NCI-H2081 (cell line): ENCODE measurements at places on chromosomes 12 and 14.

DNA sequence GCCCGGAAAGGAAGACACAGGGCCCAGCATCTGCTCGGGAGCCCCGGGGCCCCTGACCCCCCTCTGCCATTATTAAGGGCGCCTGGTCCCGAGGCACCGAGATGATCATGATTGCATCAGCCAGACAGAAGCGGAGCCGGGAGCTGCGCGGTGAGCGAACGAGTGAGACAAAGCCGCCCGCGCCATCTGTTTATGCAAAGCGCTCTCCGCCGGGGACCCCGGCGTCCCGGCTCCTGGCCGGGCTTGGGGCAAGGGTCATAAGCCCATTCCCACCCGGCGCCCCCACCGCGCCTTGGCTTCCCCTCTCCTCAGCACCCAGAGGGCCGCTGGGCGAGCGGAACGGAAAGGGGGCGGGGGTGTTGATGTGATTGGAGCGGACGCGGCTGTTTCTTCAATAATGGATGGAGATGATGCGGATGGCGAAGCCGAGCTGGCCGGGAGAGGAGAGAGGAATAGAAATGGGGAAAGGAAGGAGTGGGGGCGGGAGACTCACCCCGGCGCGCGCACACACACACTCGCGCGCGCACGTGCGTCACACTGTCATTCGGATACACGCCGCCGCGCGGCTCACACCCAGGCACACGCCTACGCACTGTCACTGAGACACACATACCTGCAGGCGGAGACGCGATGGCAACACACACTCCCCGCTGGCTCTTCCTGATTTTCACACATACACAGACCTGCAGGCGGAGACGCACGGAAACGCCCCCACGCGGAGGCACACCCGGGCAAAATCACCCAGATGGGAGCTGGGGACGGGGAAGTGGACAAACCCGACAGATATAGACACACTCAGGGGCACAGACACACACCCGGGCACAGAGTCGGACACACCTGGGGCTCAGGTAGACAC, 10.7 kb downstream of the STAC3 start:
- peak; percentile 58 for DNase-seq

- no peak for DNase-seq
Measured at GRCh38 chr14:71155743-71156142, 248.5 kb downstream of the PCNX1 start.

DNA sequence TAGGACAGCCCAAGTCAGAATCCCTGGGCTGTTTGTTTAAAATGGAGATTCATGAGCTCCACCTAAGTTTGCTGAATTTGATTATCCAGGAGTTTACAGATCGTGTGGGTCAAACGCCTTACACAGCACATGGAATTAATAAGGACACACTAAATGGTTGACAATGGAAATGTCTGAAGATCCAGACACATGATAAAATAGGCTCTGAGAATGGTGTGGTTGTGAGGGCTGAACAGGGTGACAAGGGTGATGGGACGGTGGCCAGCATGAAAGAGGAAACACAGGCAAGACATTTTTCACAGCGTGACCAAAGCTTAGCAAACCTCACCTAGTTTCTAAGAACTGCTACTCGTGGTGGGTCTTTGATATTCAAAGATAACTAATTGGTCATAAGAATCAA, 12.5 kb downstream of the VWF start:
- DNase-seq, result no peak

DNA sequence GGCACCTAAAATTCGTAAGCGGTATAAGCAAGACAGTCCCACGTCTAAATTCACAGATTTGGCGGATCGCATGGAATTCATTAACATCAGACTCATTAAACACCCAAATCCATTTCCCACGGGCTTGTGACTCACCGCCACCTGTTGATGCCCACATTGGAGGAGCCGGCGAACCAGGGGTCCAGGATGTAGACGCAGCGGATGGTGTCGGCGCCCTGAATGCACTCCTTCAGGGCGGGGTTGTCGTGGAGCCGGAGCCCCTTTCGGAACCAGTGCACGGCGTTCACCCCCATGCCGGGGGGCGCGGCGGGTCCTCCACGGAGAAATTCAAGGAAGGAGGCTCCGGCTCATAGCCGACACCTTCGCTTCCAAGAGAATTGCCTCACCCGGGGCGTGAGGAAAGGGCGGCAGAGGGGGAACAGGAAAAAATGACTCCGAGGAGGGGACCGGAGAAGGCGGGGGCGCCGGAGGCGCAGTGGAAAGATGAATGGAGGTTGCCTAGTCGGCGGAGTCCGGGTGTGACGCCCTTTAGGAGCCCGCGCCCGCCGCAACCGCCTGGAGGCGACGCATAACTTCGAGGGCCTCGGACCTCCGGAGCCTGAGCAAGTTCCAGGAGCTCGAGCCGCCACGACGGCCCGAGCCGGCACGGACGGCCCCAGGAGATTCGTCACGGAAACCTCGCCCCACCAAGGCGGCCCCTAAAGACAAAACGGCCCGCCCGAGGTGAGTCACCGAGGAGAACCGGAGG, 506 bp downstream of the CRY1 start:
- peak; percentile 33 for DNase-seq

GRCh38 chr14:80678436-80678835, 263.1 kb downstream of the CEP128 start:
- DNase-seq, result no peak

DNA sequence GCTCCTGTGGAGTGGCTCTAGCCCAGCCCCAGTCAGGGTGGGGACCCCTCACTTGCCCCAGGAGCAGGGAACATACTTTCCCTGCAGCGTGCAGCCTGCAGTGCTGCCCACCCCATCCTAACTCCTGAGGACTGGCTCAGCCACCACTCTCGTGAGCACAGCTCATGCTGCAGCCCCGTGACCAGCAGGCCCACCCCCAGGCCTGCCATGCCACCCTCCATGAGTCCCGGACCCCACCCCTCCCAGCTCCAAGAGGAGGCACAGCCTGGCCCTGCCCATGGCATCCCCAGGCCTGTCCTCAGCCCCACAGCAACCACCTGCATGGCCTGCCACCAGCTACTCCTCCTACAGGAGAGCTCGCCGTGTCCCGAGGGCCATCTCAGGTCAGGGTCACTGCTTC, 3.9 kb upstream of the JAG2 start:
- DNase-seq, result no peak
